ENCODE measurements at places on chromosomes 6 and 20. TPM values are rescaled to one million over a fixed set of nuclear protein-coding genes. Genes with fewer than 3 reads are reported as not detected.

FOXC1 gene
- 46.9 TPM for total RNA-seq

TRDN gene
- 0.59 TPM for total RNA-seq

- no peak for DNase-seq
Observed at GRCh38 chr20:23094927-23095326, 8.8 kb upstream of the CD93 start.

SEL1L2 gene
- total RNA-seq = not detected

ETV7 gene
- 0.60 TPM for total RNA-seq

DNA sequence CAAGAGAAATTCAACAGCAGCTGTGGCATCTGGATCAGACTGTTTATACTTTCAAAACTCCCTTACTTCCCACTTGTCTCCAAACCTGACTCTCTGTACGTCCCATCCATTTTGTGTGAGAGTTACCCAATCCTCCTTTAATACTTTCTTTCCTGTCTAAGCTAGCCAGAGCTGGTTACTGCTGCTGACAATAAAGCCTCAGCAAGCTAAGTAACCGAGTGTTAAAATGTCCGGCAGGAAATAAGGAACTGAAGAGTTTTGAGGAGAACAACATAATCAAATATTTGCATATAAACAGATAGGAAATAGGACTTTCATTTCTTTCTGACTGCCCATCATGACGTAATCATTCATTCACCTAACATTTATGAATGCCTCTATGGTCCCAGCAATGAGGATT is 11.6 kb downstream of the TMEM30A start:
- DNase-seq = no peak

MYB gene
- 0.87 TPM for total RNA-seq

GRCh38 chr6:168305096-168305749 is 14.4 kb downstream of the DACT2 start:
- DNase-seq = no peak

DNA sequence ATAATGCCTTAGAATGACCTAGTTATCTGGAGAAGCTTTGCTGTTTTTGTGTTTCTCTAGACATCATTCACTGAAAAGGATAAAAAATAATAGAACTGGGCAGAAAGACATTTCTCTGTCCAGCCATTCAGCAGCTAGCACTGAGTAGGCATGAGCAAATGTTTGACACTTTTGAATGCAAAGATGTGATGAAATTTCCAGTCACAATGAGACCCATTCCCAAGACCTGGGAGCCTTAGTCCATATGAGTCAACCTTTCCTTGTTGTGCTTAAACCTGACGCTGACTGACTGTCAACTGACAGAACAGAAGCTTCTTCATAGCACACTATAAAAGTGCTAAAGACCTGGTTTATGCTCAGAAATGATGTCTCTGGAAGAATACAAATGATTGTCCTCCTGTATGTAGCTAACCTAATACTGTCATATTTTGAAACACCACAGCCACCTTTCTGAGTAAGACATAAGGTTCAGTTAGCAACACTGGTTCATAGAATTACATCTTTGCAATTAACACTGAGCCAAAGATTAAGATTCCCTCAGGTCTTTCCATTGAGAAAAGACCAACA is 17.1 kb downstream of the RALGAPA2 start:
- no peak for DNase-seq

DNA sequence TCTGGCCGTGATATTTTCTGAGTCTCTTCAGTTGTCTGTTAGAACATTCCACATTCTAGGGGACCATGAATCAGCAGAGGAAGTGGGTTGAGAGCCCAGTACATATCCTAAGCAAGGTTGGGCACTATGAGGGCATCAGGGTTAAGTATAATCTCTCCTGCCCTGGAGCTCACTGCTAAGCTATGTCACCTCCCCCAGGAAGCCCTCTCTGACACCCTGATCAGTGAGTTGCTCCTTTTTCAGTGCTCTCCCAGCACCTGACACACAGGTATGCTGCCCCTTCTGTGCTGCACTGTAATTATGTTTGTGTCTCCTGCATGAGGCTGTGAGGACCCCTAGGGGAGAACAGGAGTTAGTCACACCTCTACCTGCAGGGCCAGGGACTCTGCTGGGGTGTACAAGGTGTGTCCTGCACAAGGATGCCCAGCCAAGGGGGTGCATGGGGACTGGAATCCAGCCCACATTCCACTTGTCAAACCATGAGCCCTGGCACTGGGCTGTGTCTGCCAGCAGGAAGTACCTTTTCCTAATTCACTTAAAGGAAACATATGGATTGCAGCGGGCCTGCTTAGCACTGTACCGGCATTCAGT is 3.9 kb downstream of the RAB44 start:
- DNase-seq = no peak

DNA sequence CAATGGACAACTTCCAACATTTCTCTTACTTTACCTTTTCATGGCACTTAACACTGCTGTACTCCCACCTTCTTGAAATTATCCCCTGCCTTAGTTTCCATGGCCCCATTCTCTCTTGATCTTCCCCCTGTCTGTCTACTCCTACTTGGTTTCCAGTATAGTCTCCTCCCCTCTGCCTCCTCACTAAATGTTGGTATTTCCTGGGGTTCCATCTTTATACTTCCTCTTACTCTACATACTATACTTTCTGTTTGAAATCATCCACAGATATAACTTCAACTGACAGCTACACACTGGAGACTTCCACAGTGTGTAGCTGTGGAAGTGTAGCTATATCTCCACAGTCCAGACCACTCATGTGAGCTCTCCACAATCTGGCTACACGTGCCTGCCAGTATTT is 13.5 kb downstream of the ZHX3 start:
- no peak for DNase-seq

DNA sequence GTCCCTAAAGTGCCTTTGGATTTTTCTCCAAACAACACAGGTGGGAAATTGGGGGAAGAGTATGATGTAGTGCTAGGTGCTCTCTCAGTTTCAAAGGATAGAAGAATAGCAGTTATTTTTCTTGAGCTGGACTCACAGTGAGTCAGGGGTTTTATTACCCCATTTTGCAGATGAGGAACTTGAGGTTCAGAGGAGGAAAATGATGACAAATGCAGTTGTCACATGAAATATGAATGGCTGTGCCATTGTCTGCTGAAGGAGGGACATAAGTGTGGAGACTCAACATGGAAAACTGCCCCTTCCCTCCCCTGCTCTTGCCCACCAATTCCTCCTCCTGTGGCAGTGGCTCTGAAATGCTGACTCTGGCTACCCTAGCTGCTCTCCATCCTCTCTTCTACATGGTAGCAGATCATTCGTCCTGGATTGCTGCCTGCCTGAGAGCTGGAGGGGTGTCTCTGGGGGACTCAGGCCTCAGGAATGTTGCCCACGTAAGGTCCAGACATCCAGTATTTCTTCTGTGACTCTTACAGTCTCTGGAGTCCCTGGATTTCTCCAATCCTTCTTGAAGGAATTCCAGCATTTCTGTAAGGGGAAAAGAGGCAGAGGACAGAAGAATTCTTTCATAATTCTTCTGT is 37.6 kb upstream of the EPB41L1 start:
- no peak for DNase-seq

All from tibial nerve (tissue), 4 donors.